ENCODE measurements at places on chromosomes 12 and 14.
A peak's percentile ranks its signal among the peaks of the same experiment; 100 is the strongest.

GRCh38 chr12:92088805-92089204, 56.8 kb downstream of the BTG1 start:
- DNase-seq = peak; percentile 17

- DNase-seq = no peak
Observed at GRCh38 chr12:1216560-1216959, 225.5 kb downstream of the ERC1 start.

DNA sequence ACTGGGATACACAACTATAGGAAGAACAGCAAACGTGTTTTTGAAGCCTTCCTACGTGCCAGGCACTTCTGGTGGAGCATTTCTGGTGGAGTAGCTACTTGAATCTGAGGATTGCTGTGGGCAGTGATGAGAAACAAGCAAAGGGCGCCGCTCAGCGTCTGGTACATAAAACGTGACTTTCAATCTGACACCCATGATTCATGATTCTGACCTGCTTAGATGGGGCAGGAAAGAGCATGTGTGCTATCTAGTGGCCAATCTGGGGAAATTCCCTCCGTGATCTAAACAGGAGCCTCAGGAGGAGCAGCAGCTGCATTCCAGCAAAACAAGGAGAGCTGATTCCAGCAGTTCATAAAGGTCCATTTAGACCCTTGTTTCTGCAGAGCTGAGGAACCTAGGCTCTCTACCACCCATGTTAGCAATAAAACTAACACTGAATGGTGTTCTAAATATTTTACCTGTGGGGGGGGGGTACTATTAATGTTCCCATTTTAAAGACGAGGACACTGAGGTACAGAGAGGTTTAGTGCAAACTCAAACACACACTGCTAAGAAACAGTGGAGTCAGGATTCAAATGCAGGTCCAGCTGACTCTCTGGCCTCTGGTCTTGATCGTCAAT, 37.8 kb downstream of the PAH start:
- DNase-seq = peak; percentile 75

DNA sequence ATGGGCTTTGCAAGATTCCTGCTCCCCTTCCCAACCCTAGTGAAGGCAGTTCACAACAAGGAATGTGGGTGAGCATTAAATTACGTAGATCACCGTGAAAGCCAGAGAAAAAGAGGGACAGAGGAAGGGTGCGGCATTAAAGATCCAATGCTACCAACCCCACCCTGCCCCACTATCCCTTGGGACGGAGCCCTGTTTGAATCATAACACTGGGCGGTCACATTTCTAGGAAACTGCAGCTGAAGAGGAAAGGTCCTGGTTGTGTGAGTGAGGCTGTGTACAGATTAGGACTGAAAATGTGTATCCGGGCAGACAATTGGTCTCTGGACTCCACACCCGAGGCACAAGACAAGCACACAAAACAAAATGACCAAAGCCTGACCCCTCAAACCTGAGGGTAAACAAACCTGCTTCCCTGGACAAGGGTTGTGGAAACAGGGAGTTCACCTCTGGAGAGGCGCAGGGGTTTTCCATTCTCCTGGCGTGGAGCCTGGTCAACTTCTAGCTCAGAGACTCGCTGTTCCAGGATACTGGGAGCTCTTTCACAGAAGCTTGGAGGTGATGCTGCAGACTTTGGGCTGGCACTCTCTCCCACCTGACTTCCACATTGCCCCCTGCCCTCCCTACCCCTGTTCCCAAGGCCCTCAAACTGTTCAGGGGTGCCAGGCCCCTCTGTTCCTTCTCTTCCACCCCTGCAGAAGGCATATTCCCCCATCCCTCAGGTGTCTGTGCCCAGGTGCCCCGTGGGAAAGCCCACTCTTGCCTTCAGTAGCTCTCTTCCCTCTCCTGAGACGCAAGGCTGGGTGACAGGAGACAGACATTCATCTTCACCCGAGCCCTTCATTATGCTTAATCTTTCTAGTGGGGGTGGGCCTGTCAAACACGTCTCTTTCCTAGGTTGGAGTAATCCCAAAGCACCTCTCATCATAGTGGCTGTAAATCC, 16.5 kb downstream of the NINJ2 start:
- no peak for DNase-seq

DNA sequence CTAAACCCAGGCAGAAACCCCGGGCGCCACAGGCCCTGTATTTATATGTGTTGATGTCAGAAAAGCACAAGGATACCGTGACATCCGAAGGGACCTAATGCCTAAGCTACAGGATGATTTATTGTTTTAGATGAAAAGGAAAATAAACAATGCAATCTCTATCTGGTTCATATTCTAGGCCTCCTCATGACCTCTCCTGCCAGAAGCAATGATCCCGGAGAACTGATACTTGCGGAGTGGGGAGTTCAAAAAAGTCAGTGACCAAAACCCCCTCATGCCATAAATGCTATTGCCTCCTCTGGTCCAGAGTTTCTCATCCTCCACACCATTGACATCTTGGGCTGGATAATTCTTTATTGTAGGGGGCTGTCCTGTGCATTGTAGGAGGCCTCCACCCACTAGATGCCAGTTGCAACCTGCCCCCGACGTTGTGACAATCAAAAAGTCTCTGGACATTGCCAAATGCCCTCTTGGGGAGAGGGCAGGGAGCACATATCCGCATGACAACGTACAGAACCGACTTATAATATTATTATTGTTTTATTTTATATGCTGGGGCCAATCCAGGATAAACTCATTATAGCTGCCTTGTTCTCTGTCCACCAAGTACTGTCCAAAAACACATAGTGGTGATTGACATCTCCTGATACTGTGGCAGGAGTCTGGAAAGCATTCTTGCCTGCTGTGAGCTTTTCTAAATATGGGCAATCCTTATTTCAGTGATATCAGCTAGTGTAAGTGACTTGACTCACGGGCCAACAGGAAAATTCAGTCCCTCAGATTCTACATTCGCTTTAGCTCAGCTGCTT, 1.1 kb upstream of the CSRP2 start:
- DNase-seq = no peak

Measured in MV-4-11 (cell line).